ENCODE measurements at places on chromosomes 13 and 19.
A peak's percentile ranks its signal among the peaks of the same experiment; 100 is the strongest.

GRCh38 chr13:111203736-111204389 is 88.8 kb downstream of the ARHGEF7 start:
- DNase-seq = no peak

DNA sequence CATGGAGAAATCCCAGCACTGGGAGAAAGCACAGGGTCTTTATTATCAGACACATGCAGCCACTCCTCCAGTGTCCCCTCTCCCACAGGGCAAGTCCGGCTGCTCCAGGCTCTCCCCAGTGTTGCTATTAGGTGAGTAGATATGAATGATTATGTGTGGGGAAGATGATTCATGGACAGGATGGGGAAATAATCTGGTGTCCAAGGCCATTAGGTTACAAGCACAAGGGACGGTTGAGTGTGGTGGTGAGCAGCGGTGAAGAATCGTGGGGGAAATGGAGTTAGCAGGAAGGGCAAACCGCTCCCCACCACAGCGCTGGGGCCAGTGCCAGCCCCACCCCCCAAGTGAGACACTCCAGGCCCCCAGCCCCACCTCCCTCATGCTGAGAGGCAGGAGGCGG is 19.0 kb downstream of the CD177 start:
- DNase-seq = no peak

DNA sequence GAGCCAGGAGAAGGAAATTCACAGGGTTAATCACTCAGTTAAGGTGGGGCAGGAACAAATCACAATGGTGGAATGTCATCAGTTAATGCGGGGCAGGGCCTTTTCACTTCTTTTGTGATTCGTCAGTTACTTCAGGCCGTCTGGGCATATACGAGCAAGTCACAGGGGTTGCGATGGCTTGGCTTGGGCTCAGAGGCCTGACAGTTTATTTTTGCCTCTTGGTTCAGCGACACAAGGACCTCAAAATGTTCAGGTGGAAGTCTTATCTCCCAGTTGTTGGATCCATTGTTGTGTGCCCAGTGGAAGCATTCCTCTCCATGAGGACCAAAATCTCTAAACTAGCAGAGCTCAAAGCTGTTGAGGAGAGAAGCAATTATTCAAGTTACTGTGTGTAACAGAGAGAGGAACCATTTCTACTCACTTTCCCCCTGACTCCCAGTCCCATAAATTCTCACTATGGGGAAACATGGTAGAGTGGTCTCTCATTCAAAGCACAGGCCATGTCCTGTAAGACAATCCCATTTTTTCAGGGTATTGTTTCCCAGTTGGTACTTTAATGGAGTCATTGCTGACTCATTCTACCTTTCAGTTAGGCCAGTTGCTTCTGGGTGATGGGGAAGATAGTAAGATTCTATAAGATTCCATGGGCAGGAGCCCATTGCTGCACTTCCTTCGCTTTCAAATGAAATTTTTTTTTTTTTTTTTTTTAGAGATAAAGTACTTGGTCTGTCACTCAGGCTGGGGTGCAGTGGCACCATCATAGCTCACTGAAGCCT is 8.8 kb upstream of the COX7A1 start:
- no peak for DNase-seq

DNA sequence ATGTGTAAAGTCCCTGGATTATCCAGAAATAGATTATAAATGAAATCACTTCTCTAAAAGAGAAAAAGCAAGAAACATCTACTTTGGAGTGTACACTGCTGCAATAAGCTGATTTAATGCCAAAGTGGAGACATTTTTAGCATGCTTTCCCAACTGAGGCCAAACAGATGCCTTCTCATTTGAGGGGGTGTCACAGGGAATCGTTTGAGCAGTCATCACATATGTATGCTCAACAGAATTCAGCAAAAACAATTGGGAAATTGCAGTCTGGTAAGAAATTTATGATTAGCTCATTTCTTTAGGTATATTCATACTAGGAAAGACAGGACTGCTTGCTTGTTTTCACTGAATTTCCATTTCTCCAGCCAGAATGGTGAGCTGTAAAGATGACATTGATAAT is 27.3 kb upstream of the TPP2 start:
- no peak for DNase-seq

DNA sequence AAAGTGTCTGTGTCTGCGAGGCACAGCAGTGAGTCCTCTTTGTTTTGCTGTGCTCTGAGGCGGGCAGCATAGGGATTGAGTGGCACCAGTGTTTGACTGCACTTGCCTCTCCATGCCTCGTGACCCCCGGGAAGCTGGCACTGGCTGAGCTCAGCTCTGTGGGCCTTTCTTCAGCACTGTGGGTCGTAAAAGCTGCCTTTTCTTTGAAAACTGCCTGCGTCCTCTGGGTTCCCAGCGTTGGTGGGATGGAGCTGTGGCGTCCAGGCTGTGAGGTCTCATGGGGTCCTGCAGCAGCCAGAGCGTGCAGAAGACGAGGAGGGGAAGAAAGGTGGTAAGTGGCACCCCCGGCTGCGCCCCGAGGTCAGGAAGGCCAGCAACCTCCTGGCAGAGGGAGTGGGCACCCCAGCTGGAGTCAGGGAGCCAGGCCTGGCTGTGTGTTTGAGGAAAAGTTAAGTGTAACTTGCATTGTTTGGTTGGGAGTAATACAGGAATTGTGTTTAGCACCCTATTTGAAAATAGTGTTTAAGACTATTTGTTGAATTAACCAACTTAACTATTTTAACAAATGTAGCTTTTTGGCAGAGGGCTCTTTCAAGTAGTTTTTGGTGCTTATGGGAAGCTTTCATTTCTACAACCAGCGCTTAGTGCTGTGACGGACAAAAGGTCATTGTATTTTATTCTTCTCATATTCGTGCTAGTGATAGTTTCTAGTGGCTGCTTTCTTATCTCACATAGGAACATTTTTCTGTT is 79.3 kb upstream of the TEX29 start:
- DNase-seq = no peak

- no peak for DNase-seq
These were observed 18.2 kb downstream of the UPF1 start for GRCh38 chr19:18849838-18850400.

DNA sequence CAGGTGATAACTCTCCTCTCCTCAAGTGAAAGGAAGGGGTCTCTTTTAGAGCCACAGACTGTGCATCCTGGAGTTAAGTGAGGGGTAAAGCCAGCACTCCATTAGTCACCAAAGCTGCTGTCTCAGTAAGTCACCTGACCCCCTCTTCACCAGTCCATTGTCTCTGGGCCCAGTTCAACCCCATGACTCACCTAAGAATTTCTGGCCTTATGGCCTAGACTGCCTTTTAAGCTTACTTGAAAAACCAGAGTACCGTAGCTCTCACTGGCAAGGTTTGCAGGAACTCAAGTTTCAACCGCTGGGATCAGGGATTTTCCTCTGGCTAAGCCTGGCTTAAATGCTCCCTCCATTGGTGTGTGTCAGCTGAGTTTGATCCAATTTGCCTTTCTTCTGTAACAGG is 23.4 kb upstream of the EID2 start:
- DNase-seq = no peak

GRCh38 chr13:110131424-110131823 is 175.5 kb downstream of the COL4A1 start:
- no peak for DNase-seq

- DNase-seq = peak; percentile 35
These were observed 413 bp downstream of the N4BP2L2 start for GRCh38 chr13:32538143-32538620.

- no peak for DNase-seq
These were observed 517.4 kb downstream of the GPC6 start for GRCh38 chr13:93744033-93744432.

DNA sequence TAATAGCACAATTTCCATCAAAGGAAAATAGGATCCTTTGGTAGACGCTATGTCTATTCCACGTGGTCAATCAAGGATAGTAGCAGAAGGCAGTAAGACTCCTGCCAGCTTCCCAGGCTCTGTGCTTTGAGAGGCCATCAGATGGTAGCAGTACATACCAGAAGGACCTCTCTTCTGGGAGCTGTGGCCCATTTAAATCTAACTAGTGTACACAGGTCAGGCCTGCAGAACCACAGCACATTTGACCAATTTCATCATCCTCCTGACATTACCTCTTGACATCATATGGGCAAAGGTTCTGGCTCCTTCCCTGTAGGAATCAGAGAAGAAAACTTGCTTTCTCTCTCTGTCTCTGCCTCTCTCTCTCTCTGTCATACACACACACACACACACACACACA is 229.6 kb upstream of the HTR2A start:
- no peak for DNase-seq

- DNase-seq = no peak
These were observed 164.7 kb downstream of the KCNRG start for GRCh38 chr13:50179977-50180376.

DNA sequence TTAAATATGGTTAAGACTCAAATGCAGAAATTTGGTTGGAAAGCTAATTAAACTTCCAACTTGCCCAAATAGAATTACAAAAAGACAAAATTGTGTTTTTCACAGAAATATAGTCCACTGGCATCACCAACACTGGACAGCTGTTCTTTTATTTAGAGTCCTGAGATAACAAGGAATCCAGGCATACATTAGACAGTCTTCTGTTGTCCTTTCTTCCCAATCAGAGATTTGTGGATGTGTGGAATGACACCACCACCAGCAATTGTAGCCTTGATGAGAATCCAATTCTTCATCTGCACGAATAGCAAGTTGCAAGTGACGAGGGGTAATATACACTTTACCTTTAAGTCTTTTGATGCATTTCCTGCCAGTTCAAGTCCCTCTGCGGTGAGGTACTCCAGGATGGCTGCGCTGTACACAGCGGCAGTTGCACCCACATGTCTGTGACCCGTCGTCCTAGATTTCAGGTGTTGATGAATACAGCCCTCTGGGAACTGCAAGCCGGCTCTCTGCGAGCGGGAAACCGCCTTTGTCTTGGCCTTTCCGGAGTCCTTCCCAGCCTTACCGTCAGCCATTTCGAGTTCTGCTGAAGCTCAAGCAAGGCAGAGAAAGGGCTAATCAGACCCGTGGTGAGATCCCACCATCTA is 14.7 kb downstream of the UBAC2 start:
- no peak for DNase-seq

DNA sequence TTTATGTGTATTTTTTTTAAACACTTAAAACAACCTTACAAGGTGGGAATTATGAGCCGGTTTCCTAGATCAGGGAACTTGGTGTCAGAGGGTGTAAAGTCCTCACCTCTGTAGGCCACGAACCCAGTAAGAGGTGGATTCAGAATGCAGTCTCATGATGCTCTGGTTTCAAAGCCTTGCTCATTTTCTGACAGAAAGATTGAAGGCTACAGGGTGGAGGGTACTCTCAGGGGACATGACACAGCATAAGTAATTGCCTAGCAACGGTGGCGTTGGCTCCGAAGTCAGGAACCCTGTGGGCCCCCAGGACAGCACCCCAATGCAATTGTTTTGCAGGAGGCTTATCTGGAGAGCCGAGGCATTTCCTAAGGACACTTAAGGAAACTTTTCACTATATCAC is 794.7 kb downstream of the EFNB2 start:
- no peak for DNase-seq

- peak; percentile 91 for DNase-seq
These were observed 5.8 kb downstream of the RAB20 start for GRCh38 chr13:110555601-110556223.

GRCh38 chr13:75506018-75506417 is 24.0 kb upstream of the TBC1D4 start:
- DNase-seq = peak; percentile 92

GRCh38 chr19:40611096-40611495 is 9.9 kb downstream of the LTBP4 start:
- DNase-seq = no peak

DNA sequence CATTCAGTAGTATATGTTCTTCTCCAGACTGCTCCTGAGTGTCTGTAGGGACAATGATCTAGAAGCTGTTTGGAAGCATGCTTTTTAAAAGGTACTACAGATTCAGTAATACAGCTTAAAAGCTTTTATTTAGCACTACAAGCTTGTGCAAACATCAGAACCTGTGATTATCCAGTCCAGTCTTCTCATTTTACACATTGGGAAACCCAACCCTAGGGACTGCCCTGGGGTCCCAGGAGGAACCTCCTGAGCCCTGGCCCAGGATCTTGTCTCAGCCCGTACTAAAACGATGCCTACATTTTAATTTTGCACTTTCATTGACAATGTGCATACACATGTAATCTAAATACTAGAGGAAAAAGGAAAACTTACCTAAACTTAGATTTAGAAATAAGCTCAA is 12.5 kb downstream of the DOCK9 start:
- DNase-seq = no peak

- no peak for DNase-seq
These were observed 15.6 kb upstream of the PROZ start for GRCh38 chr13:113142876-113143275.

GRCh38 chr13:34085204-34085603 is 267.3 kb downstream of the RFC3 start:
- no peak for DNase-seq

DNA sequence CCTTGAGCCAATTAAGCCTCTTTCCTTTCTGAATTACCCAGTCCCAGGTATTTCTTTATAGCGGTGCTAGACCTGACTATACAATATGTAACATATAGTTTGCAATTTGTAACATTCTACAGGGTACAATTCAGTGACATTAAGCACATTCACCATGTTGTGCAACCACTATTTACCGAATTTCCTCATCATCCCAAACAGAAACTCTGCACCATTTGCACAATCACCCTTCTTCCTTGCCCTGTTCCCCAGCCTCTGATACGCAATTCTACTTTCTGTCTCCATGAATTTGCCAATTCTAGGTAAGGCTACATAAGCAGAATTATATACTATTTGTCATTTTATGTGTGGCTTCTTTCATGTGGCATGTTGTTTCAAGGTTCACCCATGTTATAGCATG is 13.7 kb upstream of the SIGLEC10 start:
- DNase-seq = peak; percentile 23

GRCh38 chr13:40789275-40790153 is at the start of gene SLC25A15:
TSS of gene SLC25A15 (plus strand) at chr13:40789611. CDS start at chr13:40793227, 3,616 bp downstream.
- peak; percentile 76 for DNase-seq

DNA sequence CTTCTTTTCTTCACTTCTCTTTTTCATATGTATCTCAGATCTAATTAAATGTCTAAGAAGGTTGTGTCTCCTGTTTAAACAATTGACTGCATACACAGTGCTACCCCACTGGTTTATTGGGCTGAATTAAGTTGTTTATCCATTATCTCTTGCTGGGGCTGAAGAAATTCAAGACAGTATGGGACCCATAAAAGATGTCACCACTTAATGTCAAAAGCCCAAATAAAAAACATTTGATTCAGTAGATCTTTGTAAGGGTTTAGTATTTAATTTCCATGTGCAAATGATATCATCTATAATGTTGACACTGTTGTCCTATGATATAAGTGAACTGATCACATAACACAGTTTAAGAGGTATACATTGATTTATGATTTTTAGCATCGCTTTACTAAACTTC is 1431.9 kb upstream of the PCDH20 start:
- no peak for DNase-seq
